CD4-positive, alpha-beta T cell treated with Interferon alpha-2 for 1 hour (primary cell): ENCODE measurements at places on chromosomes 7 and 10.

DNA sequence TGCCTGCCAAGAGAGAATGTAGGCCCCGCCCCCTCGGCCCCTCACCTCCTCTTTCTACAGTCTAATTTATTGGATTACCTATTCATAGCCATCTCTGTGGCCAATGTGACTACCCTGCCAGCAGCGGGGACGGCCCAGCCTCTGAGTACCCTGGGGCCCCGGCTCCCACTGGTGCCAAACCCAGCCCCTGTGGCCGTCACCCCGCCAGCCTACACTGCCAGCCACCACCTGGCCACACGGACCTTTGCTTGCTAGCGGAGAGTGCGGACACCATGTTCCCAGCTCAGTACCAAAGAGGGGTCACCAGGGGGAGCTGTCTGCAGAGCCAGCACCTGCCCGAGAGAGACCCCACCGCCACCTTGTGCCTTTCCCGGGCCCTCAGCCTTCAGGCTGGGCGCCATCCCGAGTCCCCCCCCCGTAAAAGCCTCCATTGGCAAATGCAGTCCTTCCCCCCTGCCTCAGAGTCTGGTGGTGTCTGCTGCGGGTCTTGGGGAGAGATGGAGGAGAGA is 511.1 kb downstream of the ZNF37A start:
- no peak for DNase-seq

- DNase-seq = peak; percentile 81
Observed at GRCh38 chr10:74586088-74586585, 240.3 kb upstream of the KAT6B start.

DNA sequence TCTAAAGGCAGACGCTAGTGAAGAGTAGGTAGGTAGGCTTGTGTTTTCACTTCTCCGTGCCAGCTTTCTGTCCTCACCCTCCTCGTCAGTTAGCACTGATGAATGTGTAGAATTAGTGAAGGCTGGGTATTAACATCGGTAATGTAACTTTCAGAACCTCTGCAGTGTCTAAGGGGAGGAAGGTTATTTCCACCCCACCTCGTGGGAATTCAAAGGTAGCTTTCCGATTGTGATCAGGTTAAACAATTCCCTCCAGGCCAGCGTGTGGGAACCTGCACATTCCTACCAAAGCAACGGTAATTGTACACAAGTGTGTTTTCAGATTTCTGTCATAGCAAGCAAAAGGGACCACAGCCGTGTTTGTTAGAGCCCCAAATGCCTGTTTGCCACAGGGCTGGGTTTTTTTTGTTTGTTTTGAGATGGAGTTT is 405.0 kb upstream of the GALNT17 start:
- DNase-seq = no peak

DNA sequence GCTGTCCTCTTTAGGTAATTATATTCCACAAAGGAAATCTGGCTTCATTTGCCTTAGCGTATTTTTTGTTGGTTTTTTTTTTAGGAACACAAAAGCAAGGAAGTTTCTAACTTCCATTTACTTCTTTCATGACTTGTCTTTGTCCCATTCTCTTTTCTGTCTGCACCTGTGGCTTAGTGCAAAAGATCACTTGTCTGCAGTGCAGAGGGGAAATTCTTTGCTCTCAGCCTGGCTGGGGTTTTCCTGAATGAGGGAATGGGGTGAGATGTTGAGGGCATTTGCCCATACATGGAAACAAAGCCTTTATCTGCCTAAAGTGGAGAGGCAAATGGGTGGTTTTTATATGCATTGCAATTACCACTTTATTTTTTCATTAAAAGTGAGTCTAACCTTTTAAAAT is 361.1 kb upstream of the IGFBP3 start:
- no peak for DNase-seq

DNA sequence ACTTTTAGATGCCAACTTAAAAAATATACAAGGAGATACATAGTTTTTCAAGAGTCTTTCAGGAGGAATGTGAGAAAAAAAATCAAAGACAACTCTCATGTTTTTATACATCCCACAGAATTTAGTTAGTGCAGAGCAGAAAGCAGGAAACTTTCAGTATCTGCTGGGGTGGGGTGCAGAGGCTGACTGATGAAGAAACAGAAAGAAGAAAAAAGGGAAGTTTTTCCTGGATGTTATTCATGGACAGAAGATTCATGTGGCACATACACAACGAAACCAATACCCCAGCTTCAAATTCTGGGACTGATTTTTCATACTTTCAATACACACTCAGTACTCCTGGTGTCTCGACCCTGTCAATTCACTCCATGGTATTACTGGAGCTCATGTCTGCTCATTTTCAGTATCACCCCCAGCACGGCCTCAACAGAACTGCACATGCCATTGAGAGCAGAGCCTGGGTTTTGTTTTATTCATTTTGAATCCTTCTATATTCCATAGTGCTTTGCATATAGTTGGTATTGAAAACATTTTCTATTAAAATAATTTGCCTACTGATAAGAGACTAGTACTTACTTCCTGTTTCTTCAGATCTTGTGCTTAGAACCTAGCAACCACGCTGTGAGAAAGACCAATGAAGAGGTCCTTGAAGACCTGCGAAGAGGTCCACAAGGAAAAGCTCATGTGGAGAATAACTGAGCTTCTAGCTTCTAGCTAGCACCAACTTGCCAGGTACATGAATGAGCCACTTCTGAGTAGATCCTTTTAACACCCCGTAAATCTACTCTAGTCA is 49.0 kb downstream of the NDUFB2 start:
- no peak for DNase-seq

DNA sequence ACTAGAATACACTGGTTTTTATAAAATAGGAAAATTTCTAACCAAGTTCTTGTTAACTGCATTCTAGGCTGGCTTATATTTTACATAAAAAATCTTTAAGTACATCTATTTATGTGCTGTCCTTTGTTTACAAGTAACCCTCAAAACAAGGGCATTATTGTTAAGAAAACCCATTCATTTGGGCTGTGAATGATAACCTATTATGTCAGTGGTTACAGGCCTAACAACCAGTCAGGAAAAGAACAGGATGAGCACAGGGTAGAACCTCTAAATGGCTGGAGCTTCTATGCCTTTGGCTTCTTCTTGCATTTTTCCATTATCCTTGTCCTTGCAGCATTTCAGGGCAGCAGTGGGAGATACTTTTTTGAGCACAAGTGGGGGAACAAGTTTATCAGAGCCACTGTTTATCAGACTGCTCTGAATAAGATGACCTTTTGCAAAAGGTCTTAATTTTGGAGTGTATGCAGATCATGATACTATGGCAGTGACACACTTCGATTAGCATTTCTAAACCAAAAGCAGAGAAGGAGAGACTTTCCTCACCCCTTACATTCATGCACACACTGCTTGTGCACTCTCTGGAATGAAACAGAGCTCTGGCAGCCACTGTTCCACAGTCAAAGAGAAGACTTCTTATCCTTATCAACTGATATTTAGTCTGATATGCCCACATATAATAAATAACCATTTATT is 10.9 kb downstream of the GPR37 start:
- DNase-seq = no peak

DNA sequence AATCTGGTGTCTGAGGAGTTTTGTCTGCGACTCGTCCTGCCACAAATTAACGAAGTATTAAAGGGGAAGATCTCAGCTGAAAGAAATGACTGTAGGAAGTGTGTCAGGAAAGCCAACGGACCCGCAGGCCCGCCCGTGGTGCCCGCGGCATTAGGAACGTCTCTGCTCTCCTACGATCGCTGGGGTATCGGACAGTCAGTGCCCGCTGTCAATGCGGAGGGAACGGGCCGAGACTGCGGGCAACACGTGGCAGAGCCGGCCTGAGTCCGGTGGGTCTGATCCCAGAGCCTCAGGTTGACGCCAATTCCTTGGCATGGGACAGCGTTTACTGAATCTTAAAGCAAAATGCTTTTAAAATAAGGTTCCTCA is 128.7 kb downstream of the KBTBD2 start:
- no peak for DNase-seq

DNA sequence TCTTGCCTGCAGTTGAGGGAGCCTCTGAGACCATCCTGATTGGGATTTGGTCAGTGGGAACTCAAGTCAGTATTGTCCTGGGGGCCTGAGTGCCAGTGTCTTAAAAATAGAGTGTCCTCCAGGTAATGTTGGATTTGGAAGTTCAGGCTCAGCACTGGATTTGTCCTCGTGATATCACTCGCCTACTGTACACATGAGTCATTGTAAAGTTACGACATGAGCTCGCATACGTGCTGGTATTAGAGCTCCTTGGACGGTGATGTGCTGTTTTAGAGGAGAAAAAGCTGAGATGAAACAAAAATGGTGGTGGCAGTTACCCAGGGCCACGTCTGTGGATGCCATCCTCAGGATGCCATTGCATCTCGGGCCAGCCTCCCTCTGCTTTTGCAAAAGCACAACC is 78.2 kb downstream of the MGMT start:
- no peak for DNase-seq

DNA sequence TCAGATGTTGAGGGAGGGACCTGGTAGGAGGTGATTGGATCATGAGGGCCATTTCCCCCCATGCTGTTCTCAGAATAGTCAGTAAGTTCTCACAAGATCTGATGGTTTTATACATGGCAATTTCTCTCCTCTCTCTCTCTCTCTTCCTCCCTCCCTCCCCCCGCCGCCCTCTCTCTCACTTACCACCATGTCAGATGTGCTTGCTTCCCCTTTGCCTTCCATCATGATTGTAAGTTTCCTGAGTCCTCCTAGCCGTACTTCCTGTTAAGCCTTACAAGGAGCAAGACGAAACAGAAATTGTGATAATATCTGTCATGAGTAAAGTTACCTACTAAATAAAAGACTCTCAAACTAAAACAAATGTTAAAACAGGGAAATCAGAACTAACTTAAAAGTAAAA is 19.9 kb upstream of the GPR141 start:
- DNase-seq = no peak

DNA sequence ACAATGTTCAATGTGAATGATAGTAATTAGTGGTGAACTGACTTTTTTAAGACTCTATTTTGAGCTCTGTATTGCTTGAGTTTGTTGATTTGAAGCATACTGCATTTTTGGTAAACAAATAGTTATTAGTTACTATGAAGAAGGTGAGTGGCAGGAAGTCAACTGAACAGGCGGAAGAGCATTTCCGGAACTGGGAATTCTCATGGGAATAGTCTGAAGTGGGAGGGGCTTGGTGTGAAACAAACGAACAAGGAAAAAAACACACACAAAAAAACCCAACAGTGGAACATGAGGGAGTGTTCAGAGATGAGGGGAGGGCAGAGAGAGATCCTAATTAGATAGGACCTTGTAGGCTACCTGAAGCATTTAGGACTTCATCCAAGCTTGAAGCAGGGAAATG is 43.9 kb upstream of the C1QL3 start:
- no peak for DNase-seq

- DNase-seq = no peak
Observed at GRCh38 chr7:45617166-45617565, 43.0 kb downstream of the ADCY1 start.

DNA sequence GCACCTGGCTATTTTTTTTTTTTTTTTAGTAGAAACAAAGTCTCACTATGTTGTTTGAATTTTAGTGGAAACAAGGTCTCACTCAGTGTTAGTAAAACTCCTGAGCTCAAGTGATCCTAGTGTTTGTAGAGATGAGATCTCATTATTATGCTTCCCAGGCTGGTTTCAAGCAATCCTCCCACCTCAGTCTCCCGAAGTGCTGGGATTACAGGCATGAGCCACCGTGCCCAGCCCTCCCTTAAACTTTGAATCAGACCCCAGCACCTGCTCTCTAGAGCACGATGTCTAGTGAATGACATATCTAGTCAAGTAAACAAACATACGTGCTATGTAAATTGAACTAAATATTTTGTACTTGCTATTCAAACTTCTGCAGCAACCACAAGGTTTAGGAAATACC is 105.6 kb upstream of the MYO3A start:
- no peak for DNase-seq

DNA sequence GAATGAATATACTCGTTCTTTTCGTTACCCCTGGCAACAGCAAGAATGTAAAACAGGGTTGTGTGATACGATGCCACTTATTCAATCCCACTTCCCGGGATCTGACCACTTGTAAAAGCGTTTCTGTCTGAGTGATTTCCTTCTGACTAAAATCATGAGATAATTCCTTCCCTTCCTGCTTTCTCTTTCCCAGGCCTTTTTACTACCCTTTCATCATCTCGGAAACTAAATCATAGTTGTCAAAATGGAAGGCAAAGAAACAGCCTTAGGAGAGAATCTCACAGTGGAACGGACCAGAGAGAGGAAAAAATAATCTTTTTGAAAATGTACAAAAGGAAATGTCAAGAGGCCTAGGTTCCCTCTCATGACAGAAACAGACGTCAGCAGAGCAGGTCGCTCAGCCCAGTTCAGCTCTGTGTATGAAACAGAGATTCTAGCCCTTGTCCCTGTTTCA is 29.8 kb downstream of the DIP2C start:
- no peak for DNase-seq

DNA sequence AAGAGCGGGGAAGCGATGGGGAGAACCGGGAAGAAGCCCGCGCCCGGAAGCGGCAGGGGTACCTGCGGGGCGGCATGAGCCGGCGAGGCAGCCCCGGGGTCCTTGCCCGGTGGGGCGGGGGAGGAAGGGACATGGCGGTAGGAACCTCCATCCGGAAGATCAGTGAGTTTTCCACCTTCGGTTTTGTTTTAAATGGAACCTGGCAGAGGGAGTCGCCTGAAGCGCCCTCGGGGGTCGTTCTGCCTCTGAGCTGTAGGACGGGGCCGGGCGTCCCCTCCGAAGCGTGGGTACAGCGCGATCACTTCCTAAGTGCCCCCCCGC is 471 bp downstream of the PFKP start:
- no peak for DNase-seq
